ENCODE measurements at places on chromosomes 1 and 21.
A peak's percentile ranks its signal among the peaks of the same experiment; 100 is the strongest.

GRCh38 chr1:161956097-161956496, 67.6 kb downstream of the OLFML2B start:
- no peak for DNase-seq

DNA sequence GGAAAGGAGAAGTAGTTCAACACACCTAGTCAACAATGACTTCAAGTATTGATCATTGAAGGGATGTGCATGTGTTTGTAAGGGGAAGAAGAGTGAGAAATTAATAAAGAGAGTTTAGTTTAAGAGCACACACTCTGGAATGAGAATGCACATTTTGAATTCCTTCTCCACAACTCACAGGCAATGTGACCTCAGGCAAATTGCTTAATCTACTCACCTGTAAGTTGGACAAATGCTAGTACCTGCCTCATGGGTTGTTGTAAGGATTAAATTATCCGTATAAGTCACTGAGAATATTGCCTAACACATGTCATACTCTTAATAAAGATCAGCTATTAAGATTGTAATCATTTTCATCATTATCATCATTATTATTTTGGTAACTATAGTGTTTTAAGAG, 204.0 kb upstream of the NFIA start:
- no peak for DNase-seq

GRCh38 chr1:111895017-111895416, 94.5 kb downstream of the KCND3 start:
- no peak for DNase-seq

DNA sequence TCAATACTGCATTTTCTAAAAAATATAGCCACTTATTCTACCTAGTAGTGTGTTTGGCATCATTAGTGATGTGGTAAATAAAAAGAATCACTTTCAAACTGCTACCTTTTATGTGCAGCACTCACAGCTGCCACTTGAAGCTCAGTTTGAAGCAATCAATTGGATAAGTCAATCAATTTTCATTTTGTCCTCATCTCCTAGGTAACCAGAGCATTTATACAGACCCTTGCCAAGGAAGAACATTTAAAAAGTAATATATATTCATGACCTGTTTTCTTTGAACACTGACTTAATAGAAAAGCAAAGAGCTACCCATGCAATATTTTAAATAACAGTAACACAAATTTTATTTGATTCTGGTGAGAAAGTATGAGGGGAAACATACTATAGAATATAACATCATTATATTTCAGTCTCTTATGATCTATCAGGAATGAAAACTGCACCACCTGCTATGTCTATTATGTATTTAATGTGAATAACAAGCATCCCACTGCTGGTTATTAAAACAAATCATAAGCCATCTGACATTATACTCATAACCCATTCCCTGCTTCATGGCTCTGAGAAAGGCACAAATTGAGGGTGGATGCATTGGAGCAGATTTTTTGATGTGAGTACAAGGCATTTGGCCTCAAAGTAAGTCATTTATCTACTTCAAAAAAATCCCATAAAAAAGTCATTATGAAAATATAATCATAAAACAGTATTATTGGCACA, 168.4 kb upstream of the C21orf91 start:
- no peak for DNase-seq

GRCh38 chr1:107378866-107379265, 238.0 kb downstream of the NTNG1 start:
- DNase-seq = no peak

GRCh38 chr1:173863224-173864161, 4.3 kb downstream of the GAS5 start:
- no peak for DNase-seq

DNA sequence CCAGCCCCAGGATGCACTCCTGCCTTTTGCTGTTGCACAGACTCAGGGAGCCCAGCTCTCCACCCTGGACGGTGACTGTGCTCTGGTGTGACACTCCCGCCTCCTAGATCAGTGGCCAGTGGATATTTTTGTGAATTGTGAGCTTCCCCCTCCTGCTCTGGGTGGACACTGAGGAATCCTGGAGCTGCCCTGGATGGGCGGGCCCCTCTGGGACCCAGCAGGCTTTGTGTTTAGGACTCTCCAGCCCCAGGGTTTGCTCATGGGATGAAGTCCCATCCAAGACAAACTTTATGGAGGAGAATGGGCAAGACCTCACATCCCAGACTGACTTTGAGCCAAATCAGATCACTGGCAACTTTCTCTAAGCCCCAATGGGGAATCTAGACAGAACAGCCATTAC, 16.1 kb downstream of the SLC6A9 start:
- no peak for DNase-seq

DNA sequence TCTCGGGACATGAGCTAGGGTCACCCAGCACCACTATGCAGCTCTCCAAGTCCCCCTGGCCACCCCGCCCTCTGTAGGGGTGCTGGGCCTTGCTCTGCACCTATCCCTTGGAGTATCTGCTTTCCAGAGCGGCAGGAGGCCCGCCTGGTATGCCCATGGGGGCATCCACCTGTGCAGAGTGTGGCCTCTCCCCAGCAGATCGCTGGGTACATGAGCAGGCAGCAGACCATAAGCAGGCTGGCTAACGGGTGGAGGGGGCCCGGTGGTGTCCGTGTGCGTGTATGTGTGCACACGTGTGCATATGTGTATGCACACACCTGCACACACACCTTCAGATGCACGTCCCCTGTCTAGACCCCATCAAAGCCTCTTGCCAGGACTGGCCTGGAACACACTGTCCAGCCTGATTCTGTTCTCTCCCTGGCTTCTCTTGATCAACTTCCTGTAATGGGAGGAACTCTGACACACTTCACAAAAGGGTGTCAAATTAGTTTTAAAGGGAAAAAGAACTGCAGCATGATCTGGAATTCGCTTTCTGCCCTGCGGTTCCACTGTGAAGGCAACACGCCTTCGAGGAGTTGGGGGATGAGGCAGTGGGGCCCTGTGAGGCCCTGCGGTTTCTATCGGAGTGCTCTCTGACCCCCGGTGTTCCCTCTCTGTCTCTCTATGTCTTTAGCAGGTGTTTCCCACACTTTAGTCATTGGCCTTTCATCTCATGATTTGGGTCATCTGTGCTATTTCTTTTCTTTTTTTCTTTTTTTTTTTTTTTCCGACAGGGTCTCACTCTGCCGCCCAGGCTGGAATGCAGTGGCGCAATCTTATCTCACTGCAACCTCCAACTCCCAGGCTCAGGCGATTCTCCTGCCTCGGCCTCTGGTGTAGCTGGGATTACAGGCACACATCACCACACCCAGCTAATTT, 17.2 kb upstream of the NPHP4 start:
- DNase-seq = no peak

DNA sequence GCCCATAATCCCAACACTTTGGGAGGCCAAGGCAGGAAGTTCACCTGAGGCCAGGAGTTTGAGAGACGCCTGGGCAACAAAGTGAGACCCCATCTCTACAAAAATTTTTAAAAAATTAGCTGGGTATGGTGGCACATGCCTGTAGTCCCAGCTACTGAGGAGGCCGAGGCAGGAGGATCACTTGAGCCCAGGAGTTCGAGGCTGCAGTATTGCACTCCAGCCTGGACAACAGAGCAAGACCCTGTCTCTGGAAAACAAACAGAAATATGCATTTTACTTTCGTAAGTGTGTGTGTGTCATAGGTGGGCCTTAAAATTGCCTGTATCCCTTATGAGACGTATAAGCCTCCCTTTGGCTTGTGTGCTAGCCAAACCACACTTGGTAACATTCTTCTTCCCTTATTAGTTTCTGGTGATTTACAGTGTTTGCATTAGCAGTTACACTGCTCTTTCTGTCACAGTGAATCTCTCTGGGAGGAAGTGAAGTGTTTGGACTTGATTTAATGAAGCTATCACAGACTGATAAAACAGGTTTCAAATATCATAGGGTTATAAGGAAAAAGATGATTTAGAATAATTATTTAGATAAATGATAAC, 48.9 kb upstream of the KIF26B start:
- DNase-seq = no peak

DNA sequence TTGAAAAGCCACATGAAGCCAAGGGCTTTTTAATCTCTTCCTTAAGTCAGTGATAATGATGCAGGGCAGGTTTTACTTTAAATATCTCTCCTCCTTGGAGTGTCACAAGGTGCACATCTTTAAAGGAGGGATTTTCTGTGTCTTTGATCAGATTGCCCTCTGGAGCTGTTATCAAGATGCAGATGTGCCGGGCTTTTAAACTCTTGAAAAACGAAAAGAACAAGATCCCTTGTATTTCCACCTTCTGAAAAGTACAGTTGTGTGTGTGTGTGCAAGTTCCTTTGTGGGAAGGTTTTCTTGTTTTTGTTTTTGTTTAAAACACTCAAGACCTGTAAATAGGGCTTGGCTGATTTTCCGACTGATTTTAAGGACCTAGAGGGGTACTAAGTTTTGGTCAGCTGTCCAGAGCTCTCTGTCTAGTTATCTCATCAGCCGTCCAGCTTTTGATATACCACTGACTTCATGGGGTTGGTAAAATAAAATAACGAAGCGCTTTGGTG, 1.6 kb downstream of the MARK1 start:
- no peak for DNase-seq

DNA sequence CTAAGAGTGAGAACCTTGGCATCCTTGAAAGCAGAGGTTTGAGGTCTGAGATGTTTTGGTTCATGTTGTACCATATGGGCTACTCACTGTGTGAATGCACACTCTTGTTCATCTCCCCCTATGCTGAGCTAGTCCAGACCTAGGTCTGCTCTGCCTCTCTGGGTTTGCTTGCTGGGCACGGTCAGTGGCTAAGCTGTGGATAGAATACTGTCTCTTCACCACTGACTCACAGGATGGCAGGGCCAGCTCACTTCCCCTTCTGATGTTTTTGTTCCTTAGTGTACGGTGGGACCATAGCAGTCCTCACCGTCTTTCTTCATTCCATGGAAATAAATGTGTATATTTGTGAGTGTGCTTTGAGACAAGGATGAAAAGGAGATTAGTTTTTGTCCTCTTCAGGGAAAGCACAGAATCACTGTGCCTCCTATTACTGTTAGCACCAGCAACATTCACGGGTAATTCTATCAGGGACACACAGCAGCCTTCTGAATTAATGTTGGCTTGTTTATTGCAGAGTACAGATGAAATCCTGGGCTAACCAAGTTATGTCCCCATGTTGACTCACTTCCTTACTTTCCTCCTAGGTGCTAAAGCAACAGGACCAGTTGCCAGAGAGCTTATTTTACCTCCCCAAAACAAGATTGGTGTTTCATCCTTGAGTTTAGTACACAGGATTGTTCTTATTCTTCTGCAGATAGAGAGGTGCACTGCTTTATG, 56.9 kb upstream of the IVNS1ABP start:
- no peak for DNase-seq

DNA sequence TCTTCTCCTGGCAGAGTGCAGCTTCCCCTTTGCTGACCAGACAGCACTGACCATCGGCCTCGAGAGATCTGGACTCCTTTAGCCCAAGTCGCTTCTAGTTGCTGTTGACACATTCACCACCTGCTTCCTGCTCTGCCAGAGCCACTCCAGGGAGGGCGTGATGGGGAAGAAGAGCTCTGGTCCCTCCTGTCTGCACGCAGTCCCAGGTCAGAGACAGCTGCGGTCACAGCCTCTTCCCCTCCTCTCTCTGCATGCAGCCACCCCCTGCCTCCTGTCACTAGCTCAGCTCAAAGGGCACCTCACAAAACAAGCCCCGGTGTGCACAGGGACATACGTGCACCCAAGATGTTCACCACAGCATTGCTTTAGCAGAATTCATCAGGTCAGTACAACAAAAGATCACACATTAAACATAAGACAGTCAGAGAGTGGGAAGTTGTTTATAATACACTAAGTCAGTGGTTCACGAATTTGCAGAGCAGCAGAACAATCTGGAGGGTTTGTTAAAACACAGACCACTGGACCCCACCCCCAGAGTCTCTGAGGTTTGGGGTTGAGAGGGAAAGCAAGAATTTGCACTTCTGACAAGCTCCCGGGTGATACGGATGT, 132.9 kb downstream of the SYF2 start:
- DNase-seq = peak; percentile 37

- no peak for DNase-seq
Observed at GRCh38 chr21:38173276-38174035, 83.3 kb upstream of the KCNJ15 start.

DNA sequence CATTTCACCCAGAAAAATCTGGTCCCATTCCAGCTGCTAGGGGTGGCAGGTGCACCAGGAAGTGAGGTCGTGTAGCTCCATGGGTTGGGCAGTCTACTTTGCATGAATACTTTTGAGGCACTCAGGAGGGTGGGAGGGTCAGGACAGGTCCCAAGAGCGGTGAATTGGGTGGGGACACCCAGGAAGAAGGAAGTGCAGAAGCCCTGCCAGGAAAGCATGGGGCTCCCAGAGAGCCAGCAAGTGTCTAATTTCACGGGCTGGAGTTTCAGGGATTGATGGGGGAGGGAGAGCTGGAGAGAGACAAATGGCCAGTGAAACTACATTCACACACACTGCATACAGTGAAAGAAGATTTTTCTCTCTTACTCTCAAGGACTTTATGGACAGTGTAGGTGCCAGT, 137.8 kb downstream of the GALNT2 start:
- DNase-seq = no peak

DNA sequence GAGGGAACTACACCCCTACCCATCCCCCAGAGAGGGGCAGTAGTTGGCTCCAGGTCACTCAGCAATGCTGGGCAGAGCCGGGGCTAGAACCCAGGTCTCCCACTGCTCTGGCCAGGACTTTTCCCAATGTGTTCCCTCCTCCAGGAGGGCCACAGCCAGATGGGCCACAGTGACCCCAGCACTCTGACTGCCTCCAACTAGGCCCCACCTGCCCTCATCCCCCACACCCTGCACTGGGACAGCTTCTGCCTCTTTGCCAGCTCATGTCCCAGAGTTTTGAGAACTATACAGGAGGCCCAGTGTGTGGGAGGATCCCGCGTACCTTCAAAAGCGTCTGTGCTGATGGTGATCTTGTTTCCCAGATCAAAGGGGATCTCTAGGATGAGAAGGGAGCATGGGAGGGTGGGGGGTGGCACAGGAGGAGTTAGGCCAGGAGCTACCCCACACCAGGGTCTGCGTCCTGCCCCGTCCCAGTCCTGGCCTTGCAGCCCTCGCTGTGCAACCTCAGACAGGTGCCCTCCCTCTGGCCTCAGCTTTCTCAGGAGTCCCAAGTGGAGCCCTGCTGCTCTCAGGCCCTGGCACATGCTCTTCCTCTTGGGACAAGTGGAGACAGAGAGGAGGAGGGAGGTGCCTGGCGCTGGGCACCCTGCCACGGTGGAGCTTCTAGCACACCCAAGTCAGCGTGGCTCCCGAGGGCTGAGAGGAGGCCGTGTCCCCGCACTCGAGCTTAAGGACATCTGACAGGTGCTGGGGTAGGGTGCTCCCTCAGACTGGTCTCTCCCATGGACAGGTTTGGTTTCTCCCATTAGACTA, 22.0 kb downstream of the MYOM3 start:
- DNase-seq = no peak

DNA sequence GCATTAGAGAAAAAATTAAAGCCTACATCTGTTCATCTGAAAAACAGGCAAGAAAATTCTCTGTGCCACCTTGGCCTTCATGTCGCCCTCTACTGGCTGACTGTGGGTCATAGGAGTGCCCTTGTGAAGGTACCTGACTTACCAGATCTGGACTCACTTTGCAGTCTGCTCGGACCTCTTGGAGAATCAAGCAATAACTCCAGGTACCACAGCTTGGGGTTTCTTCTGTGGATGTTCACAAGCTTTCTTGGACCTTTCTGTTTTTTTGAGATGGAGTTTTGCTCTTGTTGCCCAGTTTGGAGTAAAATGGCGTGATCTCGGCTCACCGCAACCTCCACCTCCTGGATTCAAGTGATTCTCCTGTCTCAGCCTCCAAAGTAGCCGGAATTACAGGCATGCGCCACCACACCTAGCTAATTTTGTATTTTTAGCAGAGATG, 2.4 kb upstream of the PRAMEF18 start:
- DNase-seq = peak; percentile 30

GRCh38 chr1:203084588-203085527, 954 bp downstream of the MYOG start:
- DNase-seq = peak; percentile 7

- DNase-seq = no peak
Observed at GRCh38 chr1:28129150-28129549, 40.7 kb upstream of the EYA3 start.
